ENCODE measurements at places on chromosomes 1 and 21.

DNA sequence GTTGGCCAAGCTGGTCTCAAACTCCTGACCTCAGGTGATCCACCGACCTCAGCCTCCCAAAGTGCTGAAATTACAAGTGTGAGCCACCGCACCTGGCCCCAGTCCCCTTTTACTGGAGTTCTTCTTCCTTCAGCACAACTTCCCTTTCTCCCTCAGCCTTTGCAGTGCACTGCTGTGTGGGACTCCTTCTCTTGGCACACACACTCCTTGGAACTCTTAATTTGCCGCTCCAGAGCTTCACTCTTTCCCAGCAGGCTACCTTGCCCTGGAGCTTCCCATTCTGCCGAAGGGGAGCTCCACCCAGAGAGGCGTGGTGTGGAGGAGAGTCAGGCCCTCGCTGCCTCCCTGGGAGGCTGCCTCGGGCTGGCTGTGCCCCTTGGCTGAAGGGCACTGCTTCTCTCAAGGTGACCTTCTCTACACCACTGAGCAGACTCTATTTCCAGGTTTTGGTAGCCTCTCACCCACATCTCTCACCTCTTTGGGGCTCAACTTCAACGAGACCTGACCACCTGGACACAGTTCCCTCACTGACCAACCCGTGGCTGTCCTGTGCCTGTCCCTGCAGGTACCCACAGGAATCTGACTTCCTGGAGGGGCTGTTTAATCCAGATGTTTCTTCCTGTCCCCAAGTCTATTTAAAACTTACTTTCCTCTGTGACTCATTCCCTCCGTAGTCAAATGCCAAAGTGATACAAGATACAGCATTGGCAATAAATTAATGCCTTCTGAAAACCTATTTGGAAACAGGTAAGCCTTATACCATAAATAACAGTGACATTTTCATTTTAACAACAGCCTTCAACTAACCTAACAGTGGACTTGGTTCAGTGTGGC lies 227.3 kb upstream of the KIAA0040 start:
- no peak for DNase-seq

DNA sequence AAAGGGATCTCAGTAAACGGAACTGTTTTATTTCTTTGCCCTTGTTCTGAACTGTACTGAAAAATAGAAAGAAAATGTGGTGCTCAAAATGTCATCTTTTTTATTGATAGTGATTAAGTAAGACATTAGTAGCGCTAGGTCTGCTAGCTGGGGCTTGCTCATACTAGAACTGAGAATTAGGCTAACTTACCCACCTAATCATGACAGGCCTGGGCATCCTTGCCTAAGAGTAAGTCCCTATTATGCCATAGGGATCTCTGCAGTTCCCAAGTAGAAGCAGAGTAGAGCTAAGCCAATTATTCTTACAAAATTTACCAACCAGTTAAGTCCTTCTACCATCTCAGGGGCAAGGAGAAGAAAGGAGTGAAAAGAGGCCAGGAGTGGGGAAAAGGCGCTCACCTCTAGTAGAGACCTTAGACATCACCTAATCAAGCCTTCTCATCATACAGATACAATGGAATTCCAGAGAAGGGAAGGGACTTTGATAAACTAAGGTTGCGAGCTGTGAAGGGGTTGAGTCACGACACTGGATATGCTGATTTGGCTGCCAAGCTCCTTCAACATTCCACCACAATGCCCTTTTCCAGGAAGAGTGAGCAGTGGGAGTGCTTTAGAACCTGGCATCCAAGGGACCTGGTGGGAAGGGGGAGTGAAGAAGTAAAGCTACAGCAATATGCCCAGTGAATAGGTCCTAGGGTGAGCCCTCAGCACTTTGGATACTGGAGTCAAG lies 27.7 kb upstream of the RPTN start:
- no peak for DNase-seq

GRCh38 chr1:10549904-10550664 lies 75.3 kb downstream of the PEX14 start:
- no peak for DNase-seq

DNA sequence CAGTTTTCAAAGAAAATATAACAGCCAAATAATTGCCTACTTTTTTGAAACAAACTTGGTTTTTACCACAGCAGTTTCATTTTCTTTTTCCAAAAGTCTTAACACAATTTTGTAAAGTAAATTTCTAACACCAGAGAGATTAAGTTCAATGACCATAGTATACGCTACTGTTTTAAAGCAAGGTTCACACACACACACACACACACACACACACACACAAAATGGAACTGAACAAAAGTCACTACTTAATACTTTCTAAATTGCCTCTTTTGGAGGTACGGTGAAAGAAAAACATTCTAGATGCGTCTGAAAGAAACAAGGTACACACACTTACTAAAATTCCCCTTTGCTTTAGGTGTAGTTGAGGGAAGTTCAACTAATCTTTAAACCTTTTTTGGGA lies 30.1 kb downstream of the C21orf91 start:
- no peak for DNase-seq

DNA sequence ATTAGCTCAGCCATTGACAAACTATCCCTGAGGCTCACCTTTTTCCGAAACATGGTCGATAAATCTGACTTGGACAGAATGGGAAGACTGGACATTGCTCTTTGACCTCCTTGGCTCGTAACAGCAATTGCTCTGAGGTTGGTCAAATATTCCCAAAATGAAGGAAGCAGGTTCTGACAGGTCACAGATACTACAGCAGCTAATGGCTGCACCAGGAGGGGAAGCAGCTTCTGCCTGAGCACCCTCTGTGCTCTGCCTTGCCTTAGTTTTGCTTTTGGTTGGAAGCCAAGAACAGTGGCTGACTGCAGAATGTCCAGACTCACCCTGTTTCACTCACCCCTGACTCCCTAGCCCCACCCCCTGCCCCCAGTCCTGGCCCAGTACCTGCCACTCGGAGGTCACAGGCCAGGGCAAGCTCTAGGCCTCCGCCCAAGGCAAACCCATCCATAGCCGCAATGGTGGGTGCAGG lies 15.4 kb downstream of the ECHDC2 start:
- DNase-seq: no peak

All from NCI-H187 (cell line).